T-helper 1 cell (primary cell): ENCODE measurements at places on chromosomes 5 and 9.
A peak's percentile ranks its signal among the peaks of the same experiment; 100 is the strongest.

- DNase-seq: no peak
These were observed 98.1 kb upstream of the SV2C start for GRCh38 chr5:75985077-75985476.

- DNase-seq: no peak
These were observed 2.5 kb upstream of the NME5 start for GRCh38 chr5:138141734-138142133.

GRCh38 chr5:63070001-63070400, 491.4 kb downstream of the LRRC70 start:
- no peak for DNase-seq

GRCh38 chr9:118985851-118986250, 383.4 kb downstream of the BRINP1 start:
- no peak for DNase-seq

DNA sequence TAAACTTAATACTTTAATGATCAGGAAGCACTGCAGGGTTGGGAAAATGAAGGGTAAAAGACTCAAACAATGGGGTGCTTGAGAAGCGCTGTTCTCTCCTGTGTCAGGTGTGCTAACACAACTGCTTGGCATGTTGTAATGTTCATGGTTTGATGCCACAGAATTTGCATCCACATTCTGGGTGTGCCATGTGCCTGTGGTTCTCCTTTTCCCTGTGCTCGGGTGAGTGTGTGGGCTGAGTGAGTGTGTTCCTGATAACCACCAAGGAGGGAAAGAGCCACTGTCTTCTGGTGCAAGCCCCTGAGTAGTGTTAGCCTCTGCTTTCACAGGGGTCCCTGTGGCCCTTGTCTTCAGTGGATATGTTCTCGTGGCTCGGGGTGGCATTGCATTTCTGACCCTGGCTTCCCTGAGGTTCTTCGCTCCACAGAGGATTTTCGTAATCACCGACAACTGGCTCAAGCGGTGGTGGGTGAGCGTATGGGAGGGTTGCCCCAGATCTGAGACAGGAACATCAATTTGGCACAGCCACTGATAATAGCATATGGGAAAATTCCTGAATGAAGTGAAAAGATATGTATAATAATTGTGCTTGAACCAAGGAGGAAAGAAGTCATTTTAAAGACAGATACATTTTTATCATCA, 102.0 kb downstream of the MVB12B start:
- DNase-seq: no peak

- peak; percentile 19 for DNase-seq
These were observed 586 bp downstream of the TXN start for GRCh38 chr9:110255463-110256379.

GRCh38 chr9:136826703-136827582, 15.3 kb upstream of the AJM1 start:
- no peak for DNase-seq

GRCh38 chr9:108103046-108103693, 613.6 kb upstream of the KLF4 start:
- DNase-seq: no peak

DNA sequence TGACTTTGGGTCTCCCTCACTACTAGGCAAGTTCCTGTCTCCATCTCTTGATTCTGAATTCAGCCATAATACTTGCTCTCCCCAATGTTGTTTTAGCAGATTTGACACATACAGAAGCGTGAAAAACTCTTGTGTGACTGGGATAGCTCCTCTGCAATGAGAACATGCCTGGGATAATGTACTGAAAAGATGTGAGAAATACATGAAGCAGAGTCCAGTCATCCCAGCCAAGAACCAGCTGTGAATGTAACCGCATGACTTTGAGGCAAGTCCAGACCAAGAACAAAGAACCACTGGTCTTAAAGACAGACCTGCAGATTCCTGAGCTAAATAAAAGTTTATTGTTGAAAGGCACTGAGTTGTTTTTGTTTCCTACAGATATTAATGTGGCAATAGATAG, 135.0 kb downstream of the NMUR2 start:
- DNase-seq: no peak

- no peak for DNase-seq
These were observed 7.9 kb downstream of the SNCAIP start for GRCh38 chr5:122319897-122320296.

GRCh38 chr9:75422944-75423522, 334.7 kb downstream of the OSTF1 start:
- no peak for DNase-seq

GRCh38 chr9:107868186-107868585, 378.6 kb upstream of the KLF4 start:
- no peak for DNase-seq

GRCh38 chr9:137064027-137064879, 6.1 kb downstream of the SAPCD2 start:
- no peak for DNase-seq

GRCh38 chr5:176901260-176902101, 2.3 kb upstream of the HK3 start:
- no peak for DNase-seq

DNA sequence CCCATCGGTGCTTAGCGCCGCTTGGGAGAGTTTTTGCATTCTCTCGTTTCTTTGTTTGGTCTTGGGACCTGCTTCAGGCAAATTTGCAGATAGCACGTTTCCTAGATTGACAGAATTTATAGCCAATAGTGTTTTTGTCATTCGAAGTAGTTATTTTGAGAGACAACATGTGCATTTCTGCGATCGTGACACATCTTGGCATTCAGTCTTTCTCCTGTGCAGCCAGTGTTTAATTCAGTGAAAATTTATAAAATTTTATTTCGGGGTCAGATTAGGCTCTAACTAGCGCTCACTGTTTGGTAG, 830 bp downstream of the PRRC1 start:
- DNase-seq: peak; percentile 34

- no peak for DNase-seq
These were observed at the start of gene RORB for GRCh38 chr9:74496819-74497747. TSS of gene RORB (plus strand) at chr9:74497335. CDS start at chr9:74497977, 642 bp downstream.

- no peak for DNase-seq
These were observed 105.3 kb downstream of the LHFPL2 start for GRCh38 chr5:78543292-78543691.

GRCh38 chr9:115593587-115594091, 475.7 kb upstream of the TNC start:
- DNase-seq: no peak

GRCh38 chr5:45454114-45454513, 242.1 kb downstream of the HCN1 start:
- DNase-seq: no peak

GRCh38 chr9:120265791-120266190, 314.2 kb downstream of the CDK5RAP2 start:
- DNase-seq: no peak

DNA sequence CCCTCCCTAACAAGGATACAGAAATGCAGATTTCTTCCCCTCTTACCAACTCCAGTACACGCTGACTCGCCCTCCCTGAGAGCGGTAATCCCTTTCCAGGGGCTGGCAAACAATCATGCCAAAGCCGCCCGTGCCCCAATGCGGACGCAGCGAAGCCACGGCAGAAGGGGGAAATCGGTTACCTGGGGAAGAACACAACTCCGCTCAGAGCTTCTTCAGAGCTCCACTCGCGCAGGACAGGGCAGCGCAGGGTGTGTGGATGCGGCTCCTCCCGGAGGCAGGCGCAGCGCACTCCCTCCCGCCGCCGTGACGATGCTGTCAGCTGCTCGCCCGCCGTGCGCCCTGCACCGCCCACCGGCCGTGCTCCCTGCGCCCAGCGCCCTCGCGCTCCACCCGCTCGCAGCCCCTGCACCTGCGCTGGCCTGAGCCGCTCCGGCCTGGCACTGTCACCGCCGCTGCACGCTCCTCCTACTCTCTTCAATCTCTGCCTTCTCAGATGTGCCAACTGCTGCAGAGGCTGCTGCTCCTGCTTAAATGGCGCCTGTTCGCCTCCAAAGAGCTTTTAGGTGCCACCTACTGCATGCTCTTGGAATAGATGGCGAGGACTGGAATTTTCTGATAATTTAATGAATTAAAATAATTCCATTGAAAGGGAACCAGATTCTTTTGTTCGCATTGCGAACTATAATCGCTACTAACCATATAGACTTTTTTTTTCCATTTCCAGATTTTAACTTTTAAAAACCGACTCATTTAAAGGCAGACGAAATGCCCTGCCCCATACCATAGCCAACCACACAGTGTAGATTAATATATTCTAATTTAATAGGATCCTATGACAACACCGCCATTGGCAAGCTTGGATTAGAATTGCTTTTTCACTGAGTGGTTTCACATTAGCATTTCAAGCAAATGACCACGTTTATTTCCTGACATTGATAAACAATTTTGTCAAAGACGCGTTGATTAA, at the start of gene DIRAS2:
TSS of gene DIRAS2 (minus strand) at position 255 of the 970 bp plus-strand sequence. CDS start 28,997 bp downstream, outside the sequence.
- no peak for DNase-seq

GRCh38 chr5:146514575-146514974, 1.4 kb downstream of the GPR151 start:
- DNase-seq: no peak

- peak; percentile 73 for DNase-seq
These were observed 153.5 kb downstream of the PRELID2 start for GRCh38 chr5:145681686-145682085.

- DNase-seq: no peak
These were observed 34.6 kb downstream of the EBF1 start for GRCh38 chr5:159065135-159065534.

- no peak for DNase-seq
These were observed 268.4 kb upstream of the PANK3 start for GRCh38 chr5:168847511-168848073.

GRCh38 chr9:120868339-120868675, 8.7 kb downstream of the PHF19 start:
- no peak for DNase-seq

- DNase-seq: no peak
These were observed 1.4 kb downstream of the PTTG1 start for GRCh38 chr5:160423099-160423498.

- no peak for DNase-seq
These were observed 13.5 kb downstream of the ABCA1 start for GRCh38 chr9:104914466-104914865.

GRCh38 chr9:121700165-121700831, 48.9 kb downstream of the DAB2IP start:
- peak; percentile 11 for DNase-seq

DNA sequence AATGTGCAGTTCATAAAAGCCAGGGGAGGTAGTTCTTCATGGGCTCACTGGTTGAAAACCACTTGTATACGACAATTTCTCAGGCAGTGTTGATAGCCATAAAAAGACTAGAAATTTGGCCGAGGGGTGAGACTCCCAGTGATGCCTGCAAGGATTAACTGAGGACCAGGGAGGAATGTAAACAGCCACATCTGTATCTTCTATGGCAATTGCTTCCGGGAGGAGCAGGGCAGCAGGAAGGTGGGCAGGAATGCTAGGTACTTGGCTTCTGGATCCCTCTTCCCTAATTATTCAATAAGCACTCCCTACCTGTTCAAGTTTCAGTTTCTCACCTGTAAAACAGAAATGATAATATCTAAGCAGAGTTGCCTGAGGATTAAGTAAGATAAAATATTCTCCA, 45.4 kb downstream of the TMEM232 start:
- DNase-seq: no peak
